Posterior vena cava (tissue), 2 donors: ENCODE measurements at places on chromosomes 7 and 10.
A peak's percentile ranks its signal among the peaks of the same experiment; 100 is the strongest.

DNA sequence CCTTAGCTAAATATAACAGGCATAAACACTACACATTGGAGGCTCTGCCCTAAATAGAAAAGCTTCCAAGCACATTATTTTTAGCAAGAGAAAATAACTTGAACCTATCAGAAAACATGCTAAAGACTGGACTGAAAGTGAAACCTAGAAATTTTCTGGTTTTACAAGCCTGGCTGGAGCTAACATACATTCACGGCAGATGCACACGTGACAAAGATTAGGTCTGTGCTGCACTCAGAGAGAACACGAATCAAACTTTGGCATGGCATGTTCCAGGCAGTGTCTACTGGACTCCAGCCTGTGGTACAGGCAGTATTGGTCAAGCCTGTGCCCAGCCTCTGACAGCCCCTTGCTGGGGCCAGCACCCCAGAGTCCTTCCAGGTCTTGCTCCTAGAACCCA lies 94.1 kb upstream of the PCBD1 start:
- DNase-seq = no peak

- peak; percentile 80 for DNase-seq
Measured at GRCh38 chr7:159084069-159084801, 60.4 kb downstream of the VIPR2 start.

DNA sequence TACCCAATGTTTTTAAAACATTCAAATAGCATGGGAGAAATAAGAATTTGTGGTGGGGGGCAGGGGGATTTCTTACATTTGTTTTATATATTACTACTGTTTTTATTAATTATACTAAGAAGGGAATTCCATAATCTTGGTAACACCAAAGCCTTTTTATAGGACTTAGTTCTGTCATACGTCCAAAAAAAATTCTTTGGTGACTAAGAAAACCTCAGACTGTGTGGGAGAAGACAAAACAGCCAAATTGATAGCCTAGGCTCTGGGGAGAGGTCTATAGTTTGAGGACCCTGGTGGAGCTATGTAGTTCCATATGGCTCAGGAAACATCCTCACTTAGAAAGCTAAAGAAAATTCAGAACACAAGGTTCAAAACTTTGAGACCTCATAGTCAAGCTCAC lies 23.4 kb downstream of the ACSM6 start:
- DNase-seq = no peak

- no peak for DNase-seq
Measured at GRCh38 chr10:59382831-59383295, 20.5 kb upstream of the FAM13C start.

- no peak for DNase-seq
Measured at GRCh38 chr7:114687238-114687637, 234.7 kb upstream of the MDFIC start.

- DNase-seq = no peak
Measured at GRCh38 chr10:44278837-44279324, 106.0 kb downstream of the CXCL12 start.

DNA sequence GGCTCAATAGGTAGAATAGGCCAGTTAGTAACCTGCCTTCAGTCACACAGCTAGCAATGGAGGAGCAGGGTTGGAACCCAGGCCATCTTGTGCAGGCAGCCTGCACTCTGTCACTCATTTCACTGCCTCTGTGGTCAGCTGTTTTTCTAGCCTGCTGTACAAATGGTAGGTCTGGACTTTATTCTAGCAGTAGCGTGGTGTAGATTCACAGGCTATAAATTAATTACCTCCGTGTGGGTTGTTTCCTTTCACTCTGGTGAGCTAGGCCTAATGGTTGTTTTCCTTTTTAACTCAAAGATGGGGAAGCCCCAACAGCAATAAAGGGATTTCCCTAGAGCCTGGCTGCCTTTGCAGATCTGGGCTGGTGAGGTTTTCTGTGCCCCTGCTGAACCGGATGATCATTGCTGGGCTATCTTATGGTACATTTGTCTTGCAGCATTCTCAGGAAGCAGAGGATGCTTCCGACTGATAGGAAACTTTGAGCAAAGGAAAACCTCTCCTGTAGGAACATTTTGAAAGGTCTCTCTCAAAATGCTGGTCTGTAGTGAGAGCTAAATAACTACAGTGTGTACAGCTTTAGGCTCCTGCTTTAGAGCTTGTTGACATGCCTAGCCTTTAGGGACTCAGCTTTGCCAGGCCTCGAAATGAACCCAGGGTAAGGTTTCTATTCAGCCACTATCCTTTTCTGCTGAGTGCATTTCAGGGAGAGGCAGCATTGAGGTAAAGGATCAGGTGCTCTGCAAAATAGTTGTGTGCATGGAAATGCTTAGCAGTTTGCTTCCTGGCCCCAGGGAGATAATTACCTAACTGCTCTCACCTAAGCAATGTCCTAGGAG lies 157.4 kb downstream of the ST7 start:
- DNase-seq = no peak

DNA sequence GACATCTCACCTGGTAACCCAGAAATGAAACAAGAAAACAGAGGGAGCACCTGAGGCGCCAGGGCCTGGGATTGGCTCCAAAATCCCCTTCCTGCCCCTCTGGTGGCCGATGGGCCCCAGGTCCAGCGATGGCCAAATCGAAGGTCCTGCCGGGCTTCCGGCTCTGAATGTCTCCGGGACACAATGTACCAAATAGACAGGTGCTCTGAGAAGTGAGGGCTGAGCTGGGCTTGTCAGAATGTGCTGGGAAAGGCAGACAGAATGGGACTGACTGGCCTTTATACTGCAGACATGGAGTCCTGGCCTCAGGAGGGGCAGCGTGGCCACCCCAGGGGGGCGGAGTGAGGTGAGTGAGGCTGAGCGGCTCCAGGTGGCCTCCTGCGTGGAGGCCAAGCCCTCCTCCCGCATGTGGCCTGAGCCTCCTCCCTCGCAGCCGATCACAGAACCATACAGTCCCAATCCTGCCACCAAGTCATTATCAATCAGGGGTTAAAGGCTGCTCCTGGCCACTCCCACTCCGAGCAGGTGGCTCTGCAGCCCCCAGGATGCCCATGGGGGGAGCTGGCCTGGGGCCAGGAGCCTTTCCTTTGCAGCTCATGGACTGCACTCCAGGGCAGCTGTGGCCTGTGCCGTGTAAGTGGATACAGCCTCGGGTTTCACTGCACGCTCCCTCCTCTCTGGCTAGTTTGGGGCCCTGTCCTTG lies 185.5 kb downstream of the ADARB2 start:
- peak; percentile 76 for DNase-seq

- DNase-seq = no peak
Measured at GRCh38 chr10:70595566-70596016, 7.0 kb downstream of the PRF1 start.

DNA sequence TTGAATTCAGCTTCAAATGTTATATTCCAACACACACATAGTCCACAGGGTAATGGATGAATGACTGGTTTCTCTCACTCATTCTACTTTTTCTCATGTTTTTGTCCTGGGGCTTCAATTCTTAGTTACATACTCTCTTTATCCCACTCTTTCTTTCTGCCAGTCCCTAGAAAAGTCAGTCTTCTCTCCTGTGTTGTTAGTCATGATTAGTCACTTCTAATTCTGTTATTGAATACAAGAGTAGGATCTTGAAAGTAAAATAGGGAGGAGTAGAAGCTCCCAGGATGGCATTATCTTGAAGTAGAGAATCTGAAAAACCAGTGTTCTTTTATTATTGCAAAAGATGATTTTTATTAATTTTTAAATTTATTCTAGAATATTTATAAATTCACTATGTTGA lies 45.5 kb upstream of the CALCR start:
- no peak for DNase-seq

- no peak for DNase-seq
Measured at GRCh38 chr7:137846549-137846826, 286 bp downstream of the DGKI start.

DNA sequence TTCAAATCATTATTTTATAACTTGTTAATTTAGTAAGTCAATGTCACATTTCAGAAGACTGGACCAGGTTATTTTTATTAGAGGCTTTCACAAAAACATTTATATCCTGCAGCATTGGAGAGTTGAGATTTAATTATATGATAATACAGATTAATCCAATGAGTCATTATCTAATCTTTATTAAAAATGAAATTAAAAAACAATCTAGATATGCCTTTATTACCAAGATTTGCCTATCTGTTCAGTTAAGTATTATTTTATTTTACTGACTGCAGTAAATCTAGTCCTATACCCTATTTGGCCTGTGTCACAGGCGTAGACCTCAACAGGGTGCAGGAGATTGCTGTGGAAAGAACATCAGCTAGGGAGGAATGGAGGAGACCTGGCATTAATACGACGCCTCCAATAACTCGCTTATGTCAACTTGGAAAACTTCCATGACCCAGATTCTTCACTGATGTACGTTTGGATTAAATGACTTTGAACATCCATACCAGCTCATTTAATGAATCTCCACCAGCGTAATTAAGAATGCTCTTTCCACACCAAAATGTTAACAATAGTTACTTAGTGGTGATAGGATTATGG lies 18.2 kb downstream of the PAXIP1 start:
- DNase-seq = no peak

GRCh38 chr7:28292834-28293526 lies 112.4 kb upstream of the JAZF1 start:
- no peak for DNase-seq

GRCh38 chr7:48141521-48141920 lies 29.7 kb upstream of the ABCA13 start:
- no peak for DNase-seq

- DNase-seq = no peak
Measured at GRCh38 chr7:103952408-103952807, 37.0 kb downstream of the RELN start.

- DNase-seq = peak; percentile 25
Measured at GRCh38 chr7:75536491-75536890, 44.4 kb downstream of the SPDYE5 start.

DNA sequence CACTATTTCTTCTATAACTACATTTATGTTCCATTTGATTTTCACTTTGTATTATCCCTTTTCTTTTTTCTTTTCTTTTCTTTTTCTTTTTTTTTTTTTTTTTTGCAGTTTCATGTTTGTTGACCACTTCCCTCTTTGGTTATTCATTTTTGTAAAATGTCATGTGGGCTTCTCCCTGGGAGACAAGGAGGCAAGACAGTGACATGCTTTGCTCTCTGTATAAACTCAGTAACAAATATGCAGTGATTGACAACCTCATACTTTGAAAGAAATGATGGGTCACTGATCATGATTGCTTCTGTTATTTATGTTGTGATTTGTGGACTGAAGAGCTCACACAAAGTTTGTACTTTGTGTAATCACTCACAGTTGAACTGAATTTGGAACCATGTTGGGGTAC lies 90.2 kb upstream of the ABI1 start:
- DNase-seq = no peak

- no peak for DNase-seq
Measured at GRCh38 chr7:93046641-93047040, 71.1 kb downstream of the SAMD9 start.

- DNase-seq = no peak
Measured at GRCh38 chr10:121594623-121595350, 3.5 kb downstream of the FGFR2 start.

- no peak for DNase-seq
Measured at GRCh38 chr10:3665316-3665908, 119.6 kb downstream of the KLF6 start.
